Stimulated activated CD8-positive, alpha-beta memory T cell treated with anti-CD3 and anti-CD28 coated beads, Interleukin-4, amount 100 ng/mL, for 4 hours (primary cell): ENCODE measurements at places on chromosomes 4 and X.

- DNase-seq: no peak
Observed at GRCh38 chr4:92992758-92993157, 689.0 kb downstream of the GRID2 start.

- DNase-seq: no peak
Observed at GRCh38 chr4:162853788-162854187, 312.9 kb downstream of the NAF1 start.

- DNase-seq: no peak
Observed at GRCh38 chr4:118085700-118086099, 51.4 kb downstream of the NDST3 start.

- no peak for DNase-seq
Observed at GRCh38 chr4:75895744-75896314, 6.4 kb downstream of the PPEF2 start.

DNA sequence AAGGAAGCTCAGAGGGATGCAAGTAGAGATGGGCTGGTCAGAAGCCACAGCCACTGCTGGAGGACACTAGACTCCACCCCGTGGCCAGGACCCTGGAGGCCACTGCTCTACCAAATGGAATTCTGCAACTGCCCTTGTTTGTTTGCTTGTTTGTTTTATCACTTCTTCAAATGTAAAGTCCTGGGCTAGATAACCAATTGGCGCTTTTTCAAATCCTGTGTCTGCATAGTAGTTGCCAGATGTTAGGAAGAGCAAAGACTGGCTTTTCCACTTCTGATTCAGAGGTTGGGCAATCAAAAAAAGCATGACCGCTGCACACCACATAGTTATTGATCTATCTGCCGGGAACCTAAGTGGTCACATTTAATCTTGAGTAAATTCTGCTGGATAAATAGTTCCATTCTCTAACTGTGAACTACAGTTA is 255.2 kb upstream of the SFRP2 start:
- DNase-seq: no peak
